ENCODE measurements at places on chromosomes 3 and 15.

DNA sequence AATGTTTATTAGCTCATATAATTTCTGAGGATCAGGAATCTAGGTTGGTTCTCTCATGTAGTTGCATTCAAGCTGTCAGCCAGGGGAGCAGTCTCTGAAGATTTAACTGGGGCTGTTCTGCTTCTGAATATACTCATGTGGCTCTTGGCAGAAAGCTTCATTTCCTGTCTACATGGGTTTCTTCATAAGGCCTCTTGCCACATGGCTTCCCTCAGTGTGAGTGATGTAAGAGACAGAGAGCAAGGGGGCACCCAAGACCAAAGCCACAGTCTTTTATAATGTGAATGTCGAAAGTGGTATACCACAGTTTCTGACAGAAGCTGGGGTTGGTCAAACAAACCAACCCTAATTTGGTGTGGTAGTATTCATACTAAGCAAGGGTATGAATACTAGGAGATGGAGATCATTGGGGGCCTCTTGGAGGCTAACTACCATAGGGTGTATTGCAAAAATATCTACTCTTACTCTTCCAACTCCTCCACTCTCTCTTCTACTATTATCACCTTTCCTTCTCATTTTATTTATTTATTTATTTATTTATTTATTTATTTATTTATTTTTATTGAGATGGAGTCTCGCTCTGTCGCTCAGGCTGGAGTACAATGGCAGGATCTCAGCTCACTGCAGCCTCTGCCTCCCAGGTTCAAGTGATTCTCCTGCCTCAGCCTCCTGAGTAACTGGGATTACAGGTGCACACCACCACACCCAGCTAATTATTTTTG, 123.8 kb downstream of the B3GALNT1 start:
- DNase-seq, result no peak

GRCh38 chr3:164351131-164351530, 727.2 kb downstream of the SI start:
- DNase-seq, result no peak

GRCh38 chr3:112333002-112333380, at the start of gene CD200:
Gene CD200, plus strand, starts transcription at chr3:112333156. Its CDS starts 57 bp downstream, at chr3:112333213.
- DNase-seq, result peak; percentile 81

GRCh38 chr15:90595763-90596155, 66.0 kb downstream of the CRTC3 start:
- no peak for DNase-seq

GRCh38 chr15:50628421-50628820, 58.2 kb downstream of the TRPM7 start:
- no peak for DNase-seq

DNA sequence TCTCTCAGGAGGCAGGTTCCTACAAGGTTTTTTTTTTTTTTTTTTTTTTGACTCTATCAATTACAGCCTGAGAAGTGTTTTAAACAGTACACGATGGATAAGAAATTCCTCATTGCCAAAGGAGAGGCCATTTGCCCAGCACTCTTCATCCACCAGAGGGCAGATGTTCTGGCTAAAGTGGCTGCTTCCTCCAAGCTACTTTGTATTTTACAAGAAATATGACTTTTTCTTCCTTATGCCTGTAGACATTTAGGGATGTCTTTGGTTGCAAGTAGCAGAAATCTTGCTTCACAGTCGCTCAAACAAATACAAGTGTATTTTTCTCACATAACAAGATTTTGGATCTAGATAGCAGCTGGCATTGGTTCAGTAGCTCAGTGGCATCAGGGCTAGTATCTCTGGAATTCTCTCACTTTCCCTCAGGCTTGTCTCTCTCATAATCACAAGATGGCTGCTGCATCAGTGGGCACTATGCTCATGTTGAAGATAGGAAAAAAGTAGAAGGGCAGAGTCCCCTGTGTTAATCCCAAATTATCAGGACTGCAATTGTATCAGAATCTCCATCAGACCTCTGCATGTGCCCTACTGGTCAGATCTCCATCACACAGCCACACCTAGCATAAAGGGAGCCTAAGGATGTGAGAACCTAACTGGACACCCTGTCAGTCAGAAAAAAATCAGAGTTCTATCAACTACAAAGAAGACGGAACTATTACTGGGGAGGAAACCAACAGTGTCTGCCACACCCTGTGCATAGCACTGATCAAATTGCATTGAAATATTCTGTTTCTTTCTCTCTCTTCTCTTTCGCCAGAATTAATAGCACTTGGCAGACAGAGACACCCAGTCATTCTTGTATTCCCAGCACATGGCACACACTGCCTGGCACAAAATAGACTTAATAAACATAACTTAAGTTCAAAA, 138.9 kb upstream of the COL8A1 start:
- no peak for DNase-seq

GRCh38 chr3:159892171-159892795, 96.4 kb upstream of the IL12A start:
- no peak for DNase-seq
